ENCODE measurements at places on chromosomes 16 and 17.

GRCh38 chr17:77640916-77641605 is 317.4 kb upstream of the TNRC6C start:
- DNase-seq, result no peak

GRCh38 chr17:54795046-54795445 is 105.6 kb upstream of the TOM1L1 start:
- DNase-seq, result no peak

DNA sequence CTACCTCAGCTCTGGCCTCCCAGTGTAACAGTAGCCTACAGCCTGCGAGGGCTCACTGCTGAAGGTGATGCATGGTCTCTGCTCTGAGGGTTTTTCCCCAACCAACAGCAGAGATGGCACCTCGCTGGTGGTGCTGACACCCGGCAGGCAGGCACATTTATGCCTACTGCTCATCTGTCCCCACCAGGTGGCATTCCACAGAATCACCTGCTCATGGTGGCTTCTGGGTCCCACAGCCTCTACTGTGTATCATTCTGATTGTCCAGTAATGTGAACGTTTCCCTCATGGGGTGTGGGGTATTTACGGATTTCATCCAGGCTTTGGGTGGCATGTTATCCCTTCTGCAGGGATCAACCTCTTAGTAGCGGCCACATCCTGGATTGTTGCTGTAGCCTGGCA is 331.5 kb downstream of the SNX29 start:
- DNase-seq, result no peak

- no peak for DNase-seq
These were observed 35.0 kb upstream of the BCAR1 start for GRCh38 chr16:75286389-75286788.

GRCh38 chr17:15512071-15512709 is 44.8 kb upstream of the CDRT4 start:
- DNase-seq, result no peak

DNA sequence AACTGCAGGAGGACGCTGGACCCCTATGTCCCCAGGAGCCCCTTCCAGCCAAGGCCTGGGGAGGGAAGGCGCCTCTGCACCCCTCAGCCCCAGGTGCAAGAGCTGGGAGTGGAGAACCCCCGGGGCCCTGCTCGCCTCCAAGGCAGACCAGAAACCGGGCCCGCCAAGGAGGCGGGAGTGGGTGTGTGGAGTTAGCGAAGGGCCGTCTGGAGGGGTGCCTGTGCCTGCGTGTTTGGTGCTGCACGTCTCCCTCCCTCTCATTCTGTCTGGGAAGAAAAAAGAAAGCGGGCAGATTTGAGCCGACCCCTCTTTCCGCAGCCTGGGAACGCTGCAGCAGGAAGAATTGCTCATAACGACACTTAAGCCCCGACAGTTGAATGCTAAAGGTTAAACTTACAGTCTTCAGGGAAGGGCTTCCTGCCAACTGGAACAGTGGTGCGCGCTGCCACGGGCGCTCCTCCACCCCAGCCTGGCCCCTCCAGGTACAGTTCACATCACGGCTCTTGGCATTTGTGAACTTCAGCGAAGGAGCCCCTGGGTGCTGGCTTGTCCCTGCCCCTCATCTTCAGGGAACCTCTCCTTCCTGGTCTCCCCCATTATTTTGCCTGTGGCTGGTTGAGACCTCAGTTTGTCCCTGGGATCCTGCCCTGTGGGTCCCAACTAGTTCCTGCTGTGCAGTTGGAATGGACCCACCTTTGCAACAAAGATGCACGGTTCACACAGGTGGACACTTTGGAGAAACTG is 19.2 kb upstream of the ZFHX3 start:
- DNase-seq, result no peak

GRCh38 chr16:67349172-67349571 is 22.6 kb downstream of the LRRC36 start:
- DNase-seq, result no peak

GRCh38 chr17:28552176-28552999 is at the start of gene UNC119:
TSS of gene UNC119 (minus strand) at chr17:28552624. CDS start at chr17:28552557, 67 bp downstream.
- DNase-seq, result peak; percentile 88
